ENCODE measurements at places on chromosomes 5 and 9. TPM values are rescaled to one million over a fixed set of nuclear protein-coding genes. Genes with fewer than 3 reads are reported as not detected.

The FAM200C gene
- 4.8 TPM for total RNA-seq

The OBP2B gene
- total RNA-seq = not detected

The ABHD17B gene
- 47.5 TPM for total RNA-seq

The DENND4C gene
- total RNA-seq = 43.7 TPM

The EFNA5 gene
- 4.2 TPM for total RNA-seq

The HTR4 gene
- not detected for total RNA-seq

The SNCAIP gene
- 13.1 TPM for total RNA-seq

The FOXD4L6 gene
- total RNA-seq = 0.37 TPM

The ANGPTL2 gene
- 19.0 TPM for total RNA-seq

The FABP6 gene
- not detected for total RNA-seq

The FRRS1L gene
- total RNA-seq = under 0.01 TPM

The FUT7 gene
- total RNA-seq = not detected

The ANKRD34B gene
- total RNA-seq = not detected

The APBA1 gene
- 9.8 TPM for total RNA-seq

The C5orf22 gene
- total RNA-seq = 32.4 TPM

The PCDHGA9 gene
- total RNA-seq = 4.5 TPM

The HDAC3 gene
- total RNA-seq = 44.2 TPM

The LCN12 gene
- total RNA-seq = 0.51 TPM

The FAM78A gene
- 0.74 TPM for total RNA-seq

The ADGRD2 gene
- total RNA-seq = not detected

The BSPRY gene
- total RNA-seq = not detected

The TSLP gene
- total RNA-seq = 0.42 TPM
